ENCODE measurements at places on chromosomes 2 and 18.

GRCh38 chr2:42713920-42714319 is 50.0 kb downstream of the OXER1 start:
- DNase-seq = no peak

GRCh38 chr18:38362286-38362792 is 796.7 kb upstream of the CELF4 start:
- DNase-seq = no peak

DNA sequence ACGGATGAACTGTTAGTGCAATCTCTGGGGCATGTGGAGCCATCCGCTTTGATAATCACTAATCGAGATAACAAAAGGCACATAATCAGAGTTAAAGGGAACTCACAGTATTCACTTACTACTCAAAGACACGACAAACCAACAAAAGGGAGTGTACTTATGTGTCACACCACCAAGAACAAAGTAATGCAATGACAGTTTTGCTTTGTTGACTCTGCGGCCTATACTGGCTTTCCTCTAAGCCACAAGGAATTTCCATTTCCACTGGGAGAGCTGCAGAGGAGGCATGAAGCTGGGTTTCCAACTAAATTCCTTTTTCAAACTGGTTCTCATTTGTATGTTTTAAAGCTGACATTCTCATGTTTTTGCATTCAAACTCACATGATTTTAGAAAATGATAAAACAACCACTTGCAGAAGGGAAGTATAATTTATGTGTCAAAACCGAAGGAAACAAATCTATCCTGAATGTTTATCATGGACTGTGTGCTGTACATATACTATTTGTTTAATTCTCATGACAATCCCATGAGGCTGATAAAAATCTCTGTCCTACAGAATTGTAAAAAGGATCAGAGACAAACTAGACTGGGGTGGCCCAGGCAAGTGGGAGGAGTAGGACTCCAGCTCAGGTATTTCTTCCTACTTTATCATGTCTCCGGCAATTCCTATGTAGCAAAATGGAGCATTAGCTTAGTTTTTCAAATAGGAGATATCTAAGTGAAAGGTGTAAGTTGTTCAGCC is 149.6 kb upstream of the SMAD7 start:
- DNase-seq = peak; percentile 39

DNA sequence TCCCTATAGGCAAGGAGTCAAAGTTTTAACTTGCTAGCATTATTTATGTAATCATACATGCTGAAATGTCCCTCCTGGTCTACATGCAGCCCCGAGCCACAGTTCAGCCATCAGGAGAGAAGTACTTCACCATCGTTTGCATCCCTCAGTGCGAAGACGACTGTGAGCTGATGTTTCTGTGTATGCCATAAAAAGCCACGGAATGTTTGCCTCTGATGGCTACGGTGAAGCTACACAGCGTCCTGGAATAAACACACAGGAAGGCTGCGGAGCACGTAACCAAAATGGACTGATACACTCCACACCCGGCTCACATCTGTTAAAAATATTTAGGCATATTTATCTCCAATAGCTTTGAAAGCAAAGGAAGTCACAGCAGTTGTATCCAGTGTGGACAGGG is 4.3 kb upstream of the SALL3 start:
- DNase-seq = no peak

- DNase-seq = no peak
Measured at GRCh38 chr2:220224691-220225543, 597.5 kb downstream of the SLC4A3 start.

- DNase-seq = no peak
Measured at GRCh38 chr18:10080372-10080771, 166.6 kb downstream of the VAPA start.

GRCh38 chr2:23524261-23524706 is 139.3 kb downstream of the KLHL29 start:
- peak; percentile 83 for DNase-seq

DNA sequence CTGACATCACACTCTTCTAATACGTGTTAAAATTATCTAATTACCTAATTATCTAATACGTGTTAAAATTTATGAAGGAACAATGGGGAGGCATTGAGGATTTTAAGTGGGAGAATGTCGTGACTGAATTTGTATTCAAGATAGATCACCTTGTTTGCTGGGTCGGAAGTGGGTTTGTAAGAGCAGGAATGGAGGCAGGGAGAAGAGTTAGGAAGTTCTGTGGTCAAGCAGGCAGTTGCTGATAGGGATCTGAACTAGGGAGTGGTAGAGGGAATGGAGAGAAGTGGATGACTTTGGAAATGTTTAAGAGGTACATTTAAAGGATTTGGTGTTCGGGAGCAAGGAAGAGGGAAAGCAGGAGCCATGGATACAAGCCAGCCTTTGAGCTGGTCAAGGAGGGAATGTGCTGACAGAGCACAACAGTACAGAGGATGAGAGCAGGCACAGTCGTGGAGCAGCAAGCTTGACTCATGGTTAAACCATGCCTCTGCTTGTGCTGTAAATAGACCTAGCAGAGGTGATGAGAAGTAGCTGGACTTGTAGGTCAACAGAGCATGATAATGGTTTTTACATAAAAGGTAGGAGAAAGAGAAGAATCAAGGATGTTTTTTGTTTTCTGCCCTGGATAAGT is 16.2 kb downstream of the IL18RAP start:
- DNase-seq = no peak

- DNase-seq = no peak
Measured at GRCh38 chr2:181070836-181071200, 90.4 kb downstream of the UBE2E3 start.

DNA sequence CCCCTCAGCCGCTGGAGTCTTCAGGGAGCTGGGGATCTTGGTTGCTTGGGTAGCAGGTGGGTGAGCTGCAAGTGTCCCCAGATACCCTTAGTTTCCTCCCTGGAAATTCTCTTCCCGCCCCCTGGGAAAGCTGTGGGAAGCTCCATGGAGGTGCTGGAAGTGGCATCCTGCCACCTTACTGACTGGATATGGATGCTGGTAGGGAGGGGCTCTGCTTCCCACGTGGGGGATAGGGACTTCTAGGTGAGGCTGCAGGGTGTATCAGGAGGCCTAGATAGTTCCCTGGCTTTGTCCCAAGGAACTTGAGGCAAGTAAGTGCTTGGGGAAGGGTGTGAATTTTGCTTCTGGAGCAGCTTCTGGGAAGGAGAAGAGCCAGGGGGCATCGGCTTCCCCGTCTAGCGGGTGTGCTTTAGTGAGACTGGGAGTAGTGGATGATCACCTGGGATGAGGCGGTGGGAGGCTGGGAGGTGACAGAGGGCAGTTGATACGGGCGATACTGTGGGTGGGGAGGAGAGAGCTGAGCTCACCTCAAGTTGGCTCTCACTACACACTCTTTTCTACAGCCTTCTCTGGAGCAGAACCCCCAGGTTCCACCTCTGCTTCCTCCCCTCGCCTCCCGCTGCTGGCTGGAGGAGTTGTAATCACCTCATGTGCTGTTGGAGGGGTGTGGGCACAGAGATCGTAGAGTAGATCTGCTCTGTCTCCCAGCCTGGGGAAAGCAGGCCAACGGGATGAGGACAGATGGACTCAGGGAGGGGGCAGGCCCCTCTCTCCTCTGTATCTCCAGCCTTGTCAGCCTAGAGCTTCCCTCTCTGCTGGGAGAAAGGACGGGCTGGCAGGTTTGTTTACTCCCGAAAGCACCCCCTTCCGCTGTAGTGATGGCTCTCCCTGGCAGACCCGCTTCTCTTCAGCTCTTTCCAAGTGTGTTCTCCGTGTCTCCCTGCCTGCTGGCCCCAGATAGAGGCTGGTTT is 19.8 kb downstream of the TET3 start:
- DNase-seq = no peak

DNA sequence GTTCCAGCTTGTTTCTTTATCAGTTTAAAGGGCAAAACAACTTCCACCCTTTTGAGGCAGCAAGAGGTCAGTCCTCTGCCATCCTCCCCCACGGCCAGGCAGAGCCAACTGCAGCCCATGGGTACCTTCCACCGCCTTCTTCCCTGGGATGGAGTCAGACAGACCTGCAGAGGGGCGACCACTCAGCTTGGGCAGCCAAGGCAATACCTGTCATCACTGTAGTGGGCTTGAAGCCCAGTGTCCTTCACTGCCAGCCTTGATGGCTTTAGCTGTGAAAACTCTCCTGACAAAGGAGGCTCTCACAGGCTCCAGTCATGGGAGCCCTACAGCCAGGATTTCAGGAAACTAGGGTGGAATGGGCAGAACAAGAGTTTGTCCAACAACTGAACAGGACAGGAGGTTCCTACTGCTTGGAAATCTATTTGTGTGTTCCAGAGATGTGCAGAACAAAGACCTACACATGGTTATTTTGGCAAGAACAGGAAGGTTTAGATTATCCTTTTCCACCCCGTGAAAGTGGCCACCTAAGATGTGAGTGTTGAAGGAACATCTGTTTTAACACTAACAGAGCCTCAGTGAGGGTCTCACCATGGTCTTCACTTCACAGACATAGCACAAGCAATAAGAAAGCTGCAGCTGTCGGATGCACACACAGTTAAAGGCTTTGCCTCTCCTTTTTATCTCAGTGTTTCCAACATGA is 93.9 kb upstream of the RMDN2 start:
- DNase-seq = no peak

- DNase-seq = no peak
Measured at GRCh38 chr18:26103579-26103978, 13.2 kb upstream of the SS18 start.

GRCh38 chr18:74337155-74337911 is 21.7 kb downstream of the C18orf63 start:
- no peak for DNase-seq

DNA sequence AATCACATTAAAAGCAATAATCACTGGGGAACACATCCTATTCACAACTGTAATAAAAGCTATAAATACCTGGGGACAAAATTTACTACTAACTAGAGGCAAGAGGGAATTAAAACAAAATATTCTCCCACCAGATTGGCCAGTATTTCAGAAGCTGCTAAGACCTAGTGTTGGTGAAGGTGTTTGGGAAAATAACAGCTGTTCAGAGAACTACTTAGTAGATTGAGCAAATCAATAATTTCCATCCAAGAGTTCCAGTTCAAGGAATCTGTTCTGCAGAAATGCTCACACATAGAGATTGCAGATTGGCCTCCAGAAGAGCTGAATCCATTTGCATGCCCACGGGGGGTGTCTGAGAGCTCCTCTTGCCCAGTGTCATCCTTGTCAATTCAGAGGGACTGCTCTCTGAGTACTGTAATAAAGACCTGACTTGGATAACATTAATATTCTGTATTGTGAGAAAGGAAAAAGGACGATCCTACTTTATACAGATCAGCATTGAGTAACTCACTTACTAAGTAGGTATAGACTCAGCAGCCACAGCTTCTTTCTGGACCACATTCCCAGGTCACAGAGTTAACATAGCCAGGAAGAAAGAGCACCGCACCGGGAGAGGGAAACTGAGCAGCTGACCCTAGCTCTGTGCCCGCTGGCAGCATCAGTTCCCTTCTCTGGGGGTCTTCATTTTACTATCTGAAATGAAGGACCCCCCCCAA is 5.6 kb downstream of the TUBB6 start:
- peak; percentile 9 for DNase-seq

DNA sequence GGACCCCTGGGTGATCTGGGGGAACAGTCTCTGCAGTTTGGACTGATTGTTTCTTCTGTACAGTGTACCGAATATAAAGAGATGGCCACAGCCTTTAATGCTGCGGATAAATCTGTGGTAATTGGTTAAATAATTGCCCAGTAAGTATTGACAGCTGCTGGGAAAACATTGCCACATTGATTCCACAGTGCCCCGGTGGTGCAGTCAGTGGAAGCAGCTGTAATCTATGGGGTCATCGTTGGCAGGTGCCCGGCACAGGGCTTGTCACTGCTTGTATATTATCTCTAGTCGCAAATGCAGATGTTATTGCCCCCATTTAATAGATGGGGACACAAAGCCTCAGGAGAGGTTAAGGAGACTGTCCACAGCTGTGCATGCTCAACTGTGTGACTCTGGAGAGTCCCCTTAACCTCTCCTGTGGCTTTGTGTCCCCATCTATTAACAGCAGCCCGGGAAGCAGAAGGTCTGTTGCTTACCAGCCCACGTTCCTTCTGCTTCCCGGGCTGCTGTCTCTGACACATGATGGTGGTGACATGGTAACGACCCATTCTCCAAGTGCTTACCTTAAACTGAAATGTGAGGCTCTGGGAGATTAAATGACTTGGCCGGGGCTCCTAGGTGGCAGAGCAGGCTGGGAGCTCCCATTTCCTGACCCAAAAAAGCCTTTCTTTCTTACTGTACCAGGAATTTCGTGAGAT is 76.9 kb downstream of the NCK2 start:
- DNase-seq = no peak

- no peak for DNase-seq
Measured at GRCh38 chr2:190493095-190493494, 41.4 kb downstream of the NEMP2 start.

- DNase-seq = no peak
Measured at GRCh38 chr18:21194871-21195771, 46.9 kb upstream of the GREB1L start.

- no peak for DNase-seq
Measured at GRCh38 chr18:75879196-75879595, 451.7 kb upstream of the SMIM21 start.

GRCh38 chr18:3162181-3162580 is 57.6 kb downstream of the MYOM1 start:
- DNase-seq = no peak

- no peak for DNase-seq
Measured at GRCh38 chr2:105114551-105114950, 76.7 kb downstream of the MRPS9 start.

DNA sequence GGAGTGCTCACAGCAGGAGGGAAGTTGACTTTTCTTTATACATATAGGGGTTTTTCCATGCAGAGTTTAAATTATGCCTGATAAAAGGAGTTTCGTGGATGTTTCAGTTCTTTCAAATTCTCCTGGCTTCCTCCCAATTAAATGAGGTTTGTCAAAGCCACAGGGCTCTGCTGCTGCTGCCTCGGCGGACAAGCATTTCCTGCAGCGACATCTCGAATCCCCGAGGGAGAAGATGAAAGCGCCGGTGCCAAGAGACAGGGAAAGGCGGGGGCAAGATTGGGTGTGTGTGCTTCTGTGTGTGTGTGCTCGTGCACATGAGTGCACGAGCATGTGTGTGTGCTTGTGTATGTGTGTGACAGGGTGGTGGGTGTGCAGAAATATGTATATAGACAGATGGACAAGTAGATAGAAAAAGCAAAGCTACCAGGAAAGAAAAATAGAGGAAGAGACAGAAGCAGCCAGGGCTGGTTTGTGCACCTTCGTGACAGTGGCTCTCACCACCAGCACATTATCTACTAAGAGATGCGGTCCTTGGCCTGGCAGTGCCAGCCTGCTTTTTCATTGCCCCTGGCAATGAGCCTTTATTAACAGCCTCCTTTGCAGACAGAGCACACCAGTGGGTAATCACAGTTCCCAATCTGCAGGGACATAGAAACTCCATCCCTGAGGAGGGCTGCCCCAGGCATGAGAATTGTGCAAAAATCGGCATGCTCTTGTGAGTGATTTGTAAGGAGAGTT is 76.2 kb downstream of the CDK15 start:
- DNase-seq = peak; percentile 57

GRCh38 chr2:66041902-66042657 is 392.8 kb upstream of the MEIS1 start:
- DNase-seq = no peak

GRCh38 chr2:126935774-126936173 is 37.1 kb downstream of the TEX51 start:
- no peak for DNase-seq

- no peak for DNase-seq
Measured at GRCh38 chr2:33491441-33492084, 15.1 kb downstream of the RASGRP3 start.

GRCh38 chr2:238724728-238725127 is 123.2 kb upstream of the TWIST2 start:
- no peak for DNase-seq

Data from femur (tissue), 1 donor.